ENCODE measurements at places on chromosomes 1 and 21.

DNA sequence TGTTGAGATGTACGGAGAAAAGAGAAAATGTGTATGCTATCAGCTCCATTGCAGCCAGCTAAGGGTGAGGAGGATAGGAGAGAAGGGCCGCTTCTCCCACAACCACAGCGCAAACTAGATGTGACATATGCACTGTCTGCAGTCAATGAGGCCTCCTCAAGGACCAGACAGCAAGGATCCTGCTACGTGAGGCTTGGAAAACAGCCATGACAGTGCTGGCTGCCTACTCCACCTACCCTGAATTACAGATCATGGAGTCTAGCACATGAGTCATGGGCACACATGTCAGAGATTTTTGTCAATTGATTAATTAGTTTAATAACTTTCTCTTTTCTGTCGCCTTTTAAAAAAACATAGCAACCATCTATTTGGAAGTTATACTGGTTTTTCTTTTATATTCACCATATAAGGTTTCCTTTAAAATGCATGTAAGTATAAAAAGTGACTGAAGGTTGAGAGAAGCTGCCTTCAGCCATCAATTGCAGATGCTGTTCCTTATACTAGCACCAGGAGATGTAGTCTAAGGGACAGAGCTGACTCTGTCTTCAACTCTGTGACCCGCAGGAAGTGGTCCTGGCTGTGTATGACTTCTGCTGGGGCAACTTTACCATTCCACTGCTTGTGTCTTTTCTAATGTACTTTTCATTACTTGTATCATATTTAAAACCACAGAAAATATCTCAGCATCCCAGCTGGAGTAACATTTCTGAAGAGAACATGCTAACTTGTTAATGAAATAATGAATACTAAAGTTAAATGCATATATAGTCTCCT is 3.1 kb downstream of the VPS26C start:
- no peak for DNase-seq

- DNase-seq = no peak
These were observed 276.3 kb downstream of the MATN1 start for GRCh38 chr1:30447080-30447479.

DNA sequence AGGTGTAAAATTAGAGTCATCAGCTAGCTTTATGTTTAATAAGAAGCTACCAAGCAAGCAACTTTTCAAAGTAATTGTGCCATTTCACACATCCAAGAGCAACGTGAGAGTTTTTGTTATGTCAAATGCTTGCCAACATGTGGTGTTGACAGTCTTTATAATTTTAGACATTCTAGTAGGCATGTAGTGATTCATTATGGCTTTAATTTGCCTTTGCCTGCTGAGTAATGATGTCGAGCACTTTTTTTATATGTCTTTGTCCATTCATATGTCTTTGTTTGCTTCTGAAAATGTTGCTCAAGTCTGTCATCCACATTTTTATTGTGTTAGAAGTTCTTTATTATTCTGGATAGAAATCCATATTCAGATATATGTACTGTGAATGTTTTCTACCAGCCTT is 21.4 kb upstream of the CHIT1 start:
- no peak for DNase-seq

DNA sequence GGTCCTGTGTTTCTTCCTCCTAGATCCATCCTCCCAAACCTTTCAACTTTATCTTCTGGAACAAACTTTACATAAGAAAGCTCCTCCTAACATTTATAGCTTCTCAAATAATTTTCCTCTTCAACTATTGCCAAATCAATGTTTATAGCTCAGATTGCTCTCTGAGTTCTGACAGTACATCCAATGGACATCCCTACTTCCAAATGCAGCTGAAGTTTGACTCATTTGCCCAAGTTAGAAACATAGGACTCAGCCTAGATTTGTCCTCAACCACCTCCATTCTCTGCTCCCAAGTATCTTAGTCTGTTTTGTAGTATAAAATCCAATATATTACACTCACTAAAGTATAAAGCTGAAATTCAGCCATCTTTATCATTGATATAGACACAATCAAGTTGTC is 62.6 kb downstream of the ALG14 start:
- DNase-seq = no peak

- DNase-seq = no peak
These were observed 5.2 kb downstream of the LRRC7 start for GRCh38 chr1:69572921-69573320.
